ENCODE measurements at places on chromosomes 6 and 20. TPM values are rescaled to one million over a fixed set of nuclear protein-coding genes. Genes with fewer than 3 reads are reported as not detected.

GRCh38 chr20:44264287-44264686 is 17.2 kb downstream of the GDAP1L1 start:
- DNase-seq = peak; percentile 4

GRCh38 chr6:6901205-6901719 is 206.5 kb upstream of the RREB1 start:
- no peak for DNase-seq

GRCh38 chr6:158660333-158660754 is 10.5 kb downstream of the SYTL3 start:
- DNase-seq = peak; percentile 41

GRCh38 chr6:35228481-35228880 is 14.7 kb downstream of the SCUBE3 start:
- DNase-seq = no peak

ATP5F1E gene
- 245 TPM for polyA plus RNA-seq

GRCh38 chr6:134312038-134312660 is 5.8 kb downstream of the SGK1 start:
- DNase-seq = no peak

DNA sequence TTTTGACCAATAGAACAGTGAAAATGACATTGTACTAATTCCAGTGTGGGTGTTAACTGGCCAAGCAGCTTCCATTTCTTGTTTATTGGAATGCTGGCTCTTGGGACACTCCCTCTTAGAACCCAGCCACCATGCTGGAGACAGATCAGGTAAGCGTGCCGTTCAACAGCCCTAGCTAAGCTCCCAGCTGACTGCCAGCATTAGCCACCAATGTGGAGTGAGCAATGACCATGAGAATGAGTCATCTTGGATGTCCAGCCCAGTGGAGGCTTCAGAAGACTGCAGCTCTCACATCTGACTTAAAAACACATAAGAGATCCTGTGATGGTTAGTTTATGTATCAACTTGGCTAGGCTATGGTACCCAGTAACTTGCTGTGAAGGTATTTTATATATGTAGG is 3.0 kb upstream of the LINC00237 start:
- DNase-seq = peak; percentile 40

GRCh38 chr6:155497273-155497672 is 41.6 kb upstream of the NOX3 start:
- DNase-seq = no peak

TFAP2C gene
- polyA plus RNA-seq = 16.6 TPM

PNLDC1 gene
- not detected for polyA plus RNA-seq

- peak; percentile 3 for DNase-seq
These were observed 377.6 kb downstream of the ESR1 start for GRCh38 chr6:152184917-152185574.

SHLD1 gene
- polyA plus RNA-seq = 6.3 TPM

DNA sequence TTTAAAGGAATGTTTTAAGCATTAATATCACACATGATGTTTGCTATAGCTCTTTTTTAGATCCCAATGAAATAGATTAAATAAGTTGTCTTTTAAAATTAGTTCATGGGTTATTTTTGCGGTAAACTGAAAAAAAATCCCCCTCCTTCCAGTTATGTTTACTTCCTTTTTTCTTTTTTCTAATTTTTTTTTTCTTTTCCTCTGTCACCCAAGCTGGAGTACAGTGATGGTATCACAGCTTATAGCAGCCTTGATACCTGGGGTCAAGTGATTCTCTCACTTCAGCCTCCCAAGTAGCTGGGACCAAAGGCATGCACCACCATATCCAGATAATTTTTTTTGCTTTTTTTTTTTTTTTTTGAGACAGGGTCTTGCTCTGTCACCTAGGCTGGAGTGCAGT is 17.8 kb upstream of the SCAF8 start:
- no peak for DNase-seq

- DNase-seq = peak; percentile 13
These were observed 79.1 kb downstream of the LYRM2 start for GRCh38 chr6:89559487-89559886.

GRCh38 chr6:10557913-10558312 is 36.8 kb downstream of the GCNT2 start:
- DNase-seq = no peak

TRIM31 gene
- polyA plus RNA-seq = not detected

GRCh38 chr6:4059115-4059777 is 19.7 kb downstream of the FAM217A start:
- peak; percentile 90 for DNase-seq

DNA sequence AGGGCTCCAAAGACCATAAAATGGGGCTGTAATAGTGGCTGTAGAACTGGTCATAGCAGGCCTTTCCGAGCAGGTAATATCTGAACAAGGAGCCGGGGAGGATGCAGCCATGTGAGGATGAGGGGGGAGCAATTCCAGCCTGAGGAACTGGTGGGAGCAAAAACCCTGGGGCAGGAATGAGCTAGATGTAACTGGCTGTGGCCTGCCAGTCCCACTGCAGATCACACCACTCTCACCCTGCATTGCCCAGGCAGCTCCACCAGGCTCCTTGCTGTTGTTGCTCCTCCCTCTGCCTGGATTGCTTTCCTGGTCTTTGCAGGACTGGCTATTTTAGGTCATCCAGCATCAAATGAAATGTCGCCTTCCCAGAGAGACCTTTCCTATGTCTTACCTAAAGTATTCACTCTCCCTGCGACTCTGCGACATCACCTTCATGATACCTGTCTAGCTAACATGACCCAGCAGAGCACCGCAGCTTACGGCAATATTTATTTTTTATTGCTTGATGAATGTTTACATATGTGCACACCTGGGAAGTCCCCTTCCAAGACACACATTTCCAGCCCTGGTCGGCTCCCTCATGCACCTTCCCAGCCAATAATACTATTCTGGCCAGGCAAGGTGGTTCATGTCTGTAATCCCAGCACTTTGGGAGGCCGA is 2.4 kb upstream of the ZFP64 start:
- DNase-seq = no peak

DNA sequence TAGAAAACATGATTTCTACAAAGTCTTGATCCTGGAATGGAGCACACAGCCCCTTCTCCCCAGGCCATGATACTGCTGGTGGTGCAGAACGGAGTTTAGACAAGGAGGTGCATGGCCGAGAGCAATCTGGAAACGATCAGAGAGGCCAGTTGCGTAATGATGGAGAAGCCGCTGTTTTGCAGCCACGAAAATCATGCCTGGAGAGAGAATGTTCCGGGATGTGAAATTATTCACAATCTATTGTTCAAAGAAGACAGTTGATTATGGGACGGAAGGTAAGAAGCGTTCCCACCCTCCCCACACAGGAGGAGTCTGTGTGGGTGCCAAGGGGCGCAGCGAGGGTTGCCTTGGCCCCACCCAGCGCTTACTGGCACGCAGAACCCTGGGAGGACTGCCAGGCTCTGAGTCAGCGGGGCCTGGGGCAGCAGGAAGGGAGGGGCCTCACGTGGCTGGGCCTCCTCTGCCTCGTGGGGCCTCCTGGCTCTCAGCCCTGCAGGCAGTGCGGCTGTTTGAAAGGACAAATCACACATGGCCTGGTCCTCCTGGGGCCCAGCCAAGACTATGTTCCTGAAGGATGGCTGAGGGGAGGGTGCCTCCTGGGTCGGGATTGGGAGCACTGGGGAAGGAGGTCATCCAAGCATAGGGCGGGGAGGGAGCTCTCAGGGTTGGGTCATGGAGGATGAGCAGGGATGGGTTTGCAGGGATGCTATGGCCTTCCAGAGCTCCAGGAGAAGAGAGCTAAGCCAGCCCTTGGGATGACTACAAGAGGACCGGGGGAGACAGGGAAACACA is 8.7 kb upstream of the AP5S1 start:
- DNase-seq = peak; percentile 98

DNA sequence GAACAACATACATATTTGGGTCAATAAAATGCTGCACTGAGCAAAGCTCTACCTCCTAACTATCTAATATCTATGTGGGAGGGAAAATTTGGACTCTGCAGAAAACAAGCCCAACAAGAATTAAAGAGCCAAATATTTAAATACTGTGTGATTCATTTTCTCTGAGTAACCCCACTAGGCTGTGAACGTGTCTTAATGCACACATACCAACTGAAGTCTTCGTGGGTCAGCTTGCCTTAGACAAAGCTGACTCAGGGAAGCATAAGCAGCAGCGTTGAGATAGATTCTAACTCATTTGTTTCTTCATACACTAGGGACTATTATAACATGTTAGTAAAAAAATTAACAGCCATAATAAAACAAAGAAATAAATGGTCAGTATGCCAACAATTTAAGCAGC is 114.3 kb downstream of the GJA1 start:
- DNase-seq = peak; percentile 94

- no peak for DNase-seq
These were observed 270.7 kb upstream of the ADGRB3 start for GRCh38 chr6:68364271-68364805.

- peak; percentile 85 for DNase-seq
These were observed 1176.0 kb upstream of the GJE1 start for GRCh38 chr6:140956571-140957369.

- no peak for DNase-seq
These were observed 300.3 kb downstream of the SMOC2 start for GRCh38 chr6:168741305-168741704.

EDN3 gene
- polyA plus RNA-seq = not detected

DNA sequence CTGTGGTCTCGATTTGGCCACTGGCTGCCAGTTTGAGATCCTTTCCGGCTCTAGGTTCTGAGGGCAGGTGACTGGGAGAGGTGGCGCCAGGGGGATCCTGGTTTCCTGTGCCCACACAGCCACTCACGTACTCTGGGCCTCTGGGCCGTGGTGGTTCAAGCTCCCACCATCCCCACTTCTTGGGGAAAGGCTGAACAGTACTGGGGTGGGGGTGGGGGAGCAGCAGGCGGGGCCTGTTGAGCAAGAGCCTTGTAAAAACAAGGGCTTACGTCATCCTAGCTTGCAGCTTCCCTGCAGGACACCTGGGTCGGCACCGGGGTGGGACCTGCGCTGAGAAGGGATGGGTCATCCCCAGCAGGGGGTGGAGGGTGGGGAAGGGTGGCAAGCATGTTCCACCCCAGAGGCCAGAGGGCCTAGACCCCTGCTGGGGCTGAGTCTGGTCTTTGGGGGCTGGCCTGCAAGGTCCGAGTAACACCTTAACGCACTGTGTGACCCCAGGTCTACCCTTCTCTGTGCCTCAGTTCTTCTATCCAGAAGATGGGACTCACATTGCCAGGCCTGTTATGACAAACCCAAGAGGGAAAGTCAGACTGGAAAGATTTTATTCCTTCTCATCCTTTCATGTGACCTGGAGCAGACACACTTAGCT is 3.1 kb upstream of the CEBPB start:
- DNase-seq = peak; percentile 61
